ENCODE measurements at places on chromosomes 1 and 21.
A peak's percentile ranks its signal among the peaks of the same experiment; 100 is the strongest.

- DNase-seq: no peak
These were observed 246.4 kb upstream of the LRRC7 start for GRCh38 chr1:69321311-69321710.

- no peak for DNase-seq
These were observed 345.5 kb upstream of the LYPLAL1 start for GRCh38 chr1:218828125-218828650.

- no peak for DNase-seq
These were observed 18.9 kb downstream of the C1orf174 start for GRCh38 chr1:3881193-3881480.

GRCh38 chr1:55143684-55144083 is 71.5 kb downstream of the USP24 start:
- no peak for DNase-seq

DNA sequence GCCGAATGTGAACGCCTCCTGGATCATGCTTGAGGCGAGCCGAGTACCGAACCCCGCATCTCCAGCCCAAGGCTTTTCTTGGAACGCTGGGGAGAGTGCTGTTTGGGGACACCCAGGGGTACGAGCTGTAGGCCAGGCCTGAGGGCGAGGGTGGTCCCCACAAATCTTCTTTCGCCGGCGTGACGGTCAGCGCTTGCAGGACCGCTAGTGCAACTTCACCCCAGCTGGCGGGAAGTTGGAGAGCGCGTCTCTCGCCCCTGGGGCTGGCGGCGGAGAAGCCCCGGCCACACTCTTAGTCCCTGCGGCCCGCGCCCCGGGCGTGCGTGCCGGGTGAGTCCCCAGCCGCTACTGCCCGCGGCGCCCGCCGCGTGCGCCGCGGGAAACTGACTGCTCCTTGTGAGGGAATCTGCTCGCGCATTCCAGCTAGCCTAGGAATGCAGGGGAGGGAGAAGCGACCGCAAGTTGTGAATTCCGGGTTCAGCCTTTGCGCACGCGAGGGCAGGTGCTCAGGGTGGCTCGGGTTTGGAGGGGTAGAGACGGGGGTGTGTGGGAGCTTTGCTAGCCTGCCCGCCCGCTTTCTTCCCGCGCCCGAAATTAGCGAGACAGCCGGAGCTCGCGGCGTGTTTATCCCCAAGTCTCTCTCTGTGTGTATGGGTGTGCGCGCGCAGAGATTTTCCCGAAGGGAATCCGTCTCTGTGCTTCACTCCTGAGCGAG is 884 bp downstream of the LHX4 start:
- no peak for DNase-seq

DNA sequence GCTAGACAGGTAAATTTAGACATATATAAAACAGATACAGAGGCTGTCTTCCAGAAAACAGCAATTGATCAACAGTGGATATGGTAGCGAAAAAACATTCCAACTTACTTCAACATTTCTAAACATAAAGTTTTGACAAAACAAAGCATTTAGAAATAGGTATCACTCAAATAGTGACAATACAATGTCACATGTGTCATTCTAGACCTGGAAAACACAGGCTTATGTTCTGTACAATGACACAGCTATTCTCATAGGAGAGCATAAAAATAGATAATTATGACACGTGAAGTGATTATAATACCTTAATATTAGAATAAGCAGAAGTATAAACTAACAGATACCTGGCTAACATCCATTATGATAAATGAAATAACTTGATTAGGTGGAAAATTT is 8.0 kb upstream of the DCAF6 start:
- DNase-seq: no peak

- no peak for DNase-seq
These were observed 38.1 kb downstream of the SOX13 start for GRCh38 chr1:204110894-204111633.

- DNase-seq: no peak
These were observed 403.2 kb upstream of the ADAMTS5 start for GRCh38 chr21:27369978-27370571.

GRCh38 chr1:206472024-206472423 is 1.7 kb downstream of the IKBKE start:
- DNase-seq: no peak

- no peak for DNase-seq
These were observed 96.5 kb downstream of the SCCPDH start for GRCh38 chr1:246820666-246821065.

GRCh38 chr1:110634455-110635311 is 28.5 kb upstream of the KCNA2 start:
- DNase-seq: peak; percentile 53

GRCh38 chr1:8718850-8719361 is 98.5 kb downstream of the RERE start:
- DNase-seq: no peak

GRCh38 chr1:214557952-214558735 is 6.7 kb upstream of the PTPN14 start:
- no peak for DNase-seq

DNA sequence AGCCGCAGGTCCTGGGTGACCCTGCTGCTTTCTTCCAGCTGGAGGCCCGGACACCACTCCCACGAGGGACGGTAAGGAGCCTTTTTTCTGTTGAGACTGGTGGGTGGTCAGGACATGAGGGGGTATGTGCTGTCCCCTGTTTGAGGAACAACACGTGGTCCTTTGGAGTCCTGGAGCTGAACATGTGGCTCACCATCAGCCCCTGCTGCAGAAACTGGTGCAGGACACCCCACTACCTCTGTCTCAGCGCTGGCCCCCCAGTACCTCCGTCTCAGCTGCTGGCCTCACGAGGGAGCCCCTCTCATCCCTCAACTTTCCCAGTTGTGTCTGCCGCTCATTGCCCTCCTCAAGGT is 34.7 kb downstream of the SLC19A1 start:
- no peak for DNase-seq

GRCh38 chr1:203117611-203118575 is 9.6 kb upstream of the ADORA1 start:
- DNase-seq: no peak

DNA sequence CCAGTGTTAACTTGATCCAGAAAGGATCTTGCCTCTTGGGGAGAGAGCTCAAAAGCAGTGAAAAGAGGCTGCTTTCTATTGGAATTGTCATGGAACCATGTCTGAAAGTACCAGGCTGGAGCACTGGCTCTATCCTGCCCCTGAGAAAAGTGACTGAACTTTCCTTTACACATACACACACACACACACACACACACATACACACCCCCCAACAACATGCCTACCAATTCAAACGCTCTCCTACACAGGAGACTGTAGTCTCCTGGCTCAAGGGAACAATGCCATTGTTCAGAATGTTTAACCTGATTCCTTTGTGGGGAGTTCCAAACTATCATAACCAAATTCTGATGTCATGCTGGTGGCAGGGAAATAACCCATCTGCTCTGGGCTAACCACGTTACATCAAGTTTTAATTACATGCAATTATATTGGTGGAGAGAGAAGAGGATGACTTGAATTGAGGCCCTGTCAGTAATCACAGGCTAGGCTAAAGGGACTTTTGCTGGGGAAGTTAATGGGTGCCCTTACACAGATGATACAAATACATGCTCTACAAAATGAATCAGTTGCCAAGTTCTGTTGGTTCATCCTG is 52.3 kb upstream of the DUSP10 start:
- DNase-seq: no peak

- DNase-seq: no peak
These were observed 20.8 kb upstream of the JAK1 start for GRCh38 chr1:64986903-64987871.

DNA sequence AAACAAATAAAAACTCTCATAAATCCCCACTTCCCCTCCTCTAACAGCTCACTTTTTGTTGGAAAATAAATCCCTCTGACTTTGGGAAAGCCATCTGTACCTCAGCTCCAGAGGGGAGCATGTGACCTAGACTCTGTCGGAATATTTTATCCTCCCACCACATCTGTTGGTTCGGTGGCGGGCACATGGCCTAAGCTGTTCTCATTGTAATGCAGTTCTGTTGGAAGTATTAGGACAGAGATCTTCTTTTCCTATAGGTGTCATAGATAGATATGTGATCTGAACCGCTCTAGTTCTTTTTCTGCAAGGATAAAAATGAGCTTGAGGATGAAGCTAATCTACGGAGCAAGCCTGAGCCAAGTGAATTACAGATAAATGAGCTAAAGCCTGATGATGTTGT is 50.5 kb upstream of the EPS8L3 start:
- DNase-seq: no peak

DNA sequence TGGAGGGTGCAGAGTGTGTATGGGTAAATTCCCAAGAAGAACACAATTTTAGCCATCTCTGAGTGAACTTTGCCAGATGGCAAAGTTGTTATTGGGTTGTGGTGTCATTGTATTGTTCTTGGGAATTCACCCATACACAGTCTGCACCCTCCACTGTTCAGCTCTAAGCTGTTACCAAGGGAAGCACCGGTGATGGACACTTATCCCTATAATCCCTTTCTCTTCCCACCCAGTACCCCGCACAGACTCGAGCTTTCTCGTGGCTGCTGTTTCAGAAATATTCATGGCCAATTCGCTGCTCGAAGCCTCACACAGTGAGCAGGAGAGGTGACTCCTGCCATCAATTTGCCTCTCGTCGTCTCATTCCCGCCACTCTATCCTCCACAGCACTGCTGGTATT is 95.7 kb upstream of the PALMD start:
- no peak for DNase-seq

GRCh38 chr1:152398812-152399698 is 15.0 kb downstream of the CRNN start:
- DNase-seq: peak; percentile 5

DNA sequence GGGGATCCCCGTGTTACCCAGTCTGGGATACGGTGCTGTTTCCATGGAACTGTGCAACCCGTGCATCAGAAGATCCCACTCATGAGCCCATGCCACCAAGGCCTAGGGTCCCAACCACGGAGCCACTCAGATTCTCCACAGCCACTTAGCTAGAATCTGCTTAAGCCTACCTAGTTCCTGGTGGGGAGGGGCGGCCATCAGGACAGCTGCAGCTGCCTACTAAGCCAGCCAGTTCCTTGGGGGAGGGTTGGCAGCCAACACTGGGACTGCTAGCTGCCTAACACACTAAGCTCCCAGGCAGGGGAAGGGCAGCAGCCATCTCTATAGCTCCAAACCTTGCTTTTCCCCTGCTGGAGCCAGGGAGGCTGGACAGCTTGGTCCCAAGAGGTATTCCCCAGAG is 549.2 kb upstream of the BRINP3 start:
- DNase-seq: no peak

GRCh38 chr1:67614511-67614934 is 70.5 kb upstream of the GADD45A start:
- no peak for DNase-seq

DNA sequence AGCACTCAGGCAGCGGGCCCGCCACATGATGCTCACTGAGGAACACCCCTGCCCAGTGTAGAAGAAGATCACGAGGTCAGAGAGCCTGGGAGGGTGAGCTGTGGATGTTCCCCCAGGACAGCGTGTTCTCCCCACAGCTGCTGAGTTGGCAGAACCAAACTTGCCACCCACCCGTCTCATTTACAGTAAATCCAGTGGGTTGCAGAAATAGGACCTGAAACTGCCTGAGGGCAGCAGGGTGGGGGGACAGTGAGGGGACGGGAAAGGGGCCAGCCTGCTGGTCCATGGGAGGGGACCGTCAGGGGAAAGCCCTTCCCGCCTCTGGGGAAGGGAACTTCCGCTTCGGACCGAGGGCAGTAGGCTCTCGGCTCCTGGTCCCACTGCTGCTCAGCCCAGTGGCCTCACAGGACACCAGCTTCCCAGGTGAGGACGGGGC is at the start of gene C1QB:
Gene C1QB (plus strand): TSS at position 356 of the 436 bp plus-strand sequence. CDS start 6,227 bp downstream, outside the sequence.
- DNase-seq: no peak

DNA sequence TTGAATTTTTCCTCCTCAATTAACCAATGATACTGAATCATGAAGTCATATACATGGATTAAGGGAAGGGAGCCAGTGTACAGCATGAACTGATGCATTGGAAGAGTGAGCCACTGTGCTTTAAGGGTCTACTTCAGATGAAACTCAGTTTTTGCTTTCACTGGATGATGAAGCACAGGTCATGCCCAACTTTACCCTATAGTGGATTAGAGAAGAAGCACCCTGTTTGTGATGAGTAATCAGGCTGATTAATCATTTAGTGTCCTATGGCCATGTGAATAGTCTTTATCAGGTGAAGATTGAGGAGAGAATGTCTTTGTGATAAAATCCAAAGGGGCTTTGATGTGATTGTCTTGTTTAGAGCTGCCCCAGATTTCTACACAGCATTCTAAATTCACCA is 24.7 kb upstream of the LAMC1 start:
- no peak for DNase-seq

DNA sequence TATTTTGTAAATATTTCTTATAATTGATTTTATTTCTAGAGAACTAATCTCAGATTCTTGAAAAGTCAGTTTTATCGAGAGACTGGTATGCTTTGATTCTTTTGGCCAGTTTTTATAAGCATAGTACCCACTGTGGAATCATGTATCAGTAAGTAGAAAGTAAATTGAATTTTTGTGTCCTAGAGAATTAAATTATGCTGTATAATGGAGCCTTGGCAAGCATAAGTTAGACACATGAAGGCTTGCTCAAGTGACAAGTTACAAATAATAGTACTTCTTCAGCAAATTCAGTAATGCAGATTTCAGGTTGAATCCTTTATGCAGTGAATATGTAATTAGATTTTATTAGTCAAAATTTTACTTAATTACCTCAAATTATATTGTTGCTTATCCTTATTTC is 40.1 kb downstream of the ADGRL2 start:
- no peak for DNase-seq

- DNase-seq: no peak
These were observed 63.6 kb upstream of the ERRFI1 start for GRCh38 chr1:8089535-8090228.

DNA sequence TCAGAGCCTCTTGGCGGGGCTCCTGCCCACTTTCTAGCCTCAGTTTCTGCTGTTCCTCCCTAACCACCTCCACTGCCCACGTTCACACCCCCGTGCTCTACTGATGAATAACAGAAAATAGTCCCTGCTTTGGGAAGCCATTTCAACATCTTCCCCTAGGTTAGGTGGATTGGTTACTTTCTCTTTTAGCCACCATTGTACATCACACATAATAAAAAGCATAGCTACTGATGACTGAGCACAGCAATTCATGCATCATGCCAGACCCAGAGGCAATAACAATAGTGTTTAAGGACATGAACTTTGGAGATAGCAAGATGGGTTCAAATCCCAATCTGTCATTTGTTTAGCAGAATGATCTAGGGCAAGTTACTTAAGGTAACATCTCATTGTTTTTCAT is 74.6 kb downstream of the COLGALT2 start:
- no peak for DNase-seq

DNA sequence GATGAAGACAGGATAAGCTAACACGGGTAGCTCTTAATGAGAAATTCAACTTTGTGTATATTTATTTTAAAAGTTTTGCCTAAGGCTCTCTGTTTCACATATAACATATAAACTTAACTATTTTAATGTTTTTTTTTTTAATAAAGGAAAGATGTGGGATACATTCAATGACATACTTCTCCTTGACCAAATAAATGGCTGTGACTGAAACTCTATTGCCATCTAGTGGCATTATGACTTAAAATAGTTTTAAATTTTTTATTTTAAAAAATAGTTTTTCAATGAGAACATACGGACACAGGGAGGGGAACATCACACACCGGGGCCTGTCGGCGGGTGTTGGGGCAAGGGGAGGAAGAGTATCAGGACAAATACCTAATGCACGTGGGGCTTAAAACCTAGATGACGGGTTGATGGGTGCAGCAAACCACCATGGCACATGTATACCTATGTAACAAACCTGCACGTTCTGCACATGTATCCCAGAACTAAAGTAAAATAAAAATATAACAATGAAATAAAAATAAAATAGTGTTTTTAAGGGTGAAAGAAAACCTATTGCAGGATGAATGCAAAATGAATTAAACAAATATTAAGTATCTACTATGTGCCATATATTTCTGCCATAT is 83.4 kb downstream of the LYST start:
- no peak for DNase-seq

- no peak for DNase-seq
These were observed 101.5 kb upstream of the CACYBP start for GRCh38 chr1:174898102-174898797.
